ENCODE measurements at places on chromosomes 12 and 14.

DNA sequence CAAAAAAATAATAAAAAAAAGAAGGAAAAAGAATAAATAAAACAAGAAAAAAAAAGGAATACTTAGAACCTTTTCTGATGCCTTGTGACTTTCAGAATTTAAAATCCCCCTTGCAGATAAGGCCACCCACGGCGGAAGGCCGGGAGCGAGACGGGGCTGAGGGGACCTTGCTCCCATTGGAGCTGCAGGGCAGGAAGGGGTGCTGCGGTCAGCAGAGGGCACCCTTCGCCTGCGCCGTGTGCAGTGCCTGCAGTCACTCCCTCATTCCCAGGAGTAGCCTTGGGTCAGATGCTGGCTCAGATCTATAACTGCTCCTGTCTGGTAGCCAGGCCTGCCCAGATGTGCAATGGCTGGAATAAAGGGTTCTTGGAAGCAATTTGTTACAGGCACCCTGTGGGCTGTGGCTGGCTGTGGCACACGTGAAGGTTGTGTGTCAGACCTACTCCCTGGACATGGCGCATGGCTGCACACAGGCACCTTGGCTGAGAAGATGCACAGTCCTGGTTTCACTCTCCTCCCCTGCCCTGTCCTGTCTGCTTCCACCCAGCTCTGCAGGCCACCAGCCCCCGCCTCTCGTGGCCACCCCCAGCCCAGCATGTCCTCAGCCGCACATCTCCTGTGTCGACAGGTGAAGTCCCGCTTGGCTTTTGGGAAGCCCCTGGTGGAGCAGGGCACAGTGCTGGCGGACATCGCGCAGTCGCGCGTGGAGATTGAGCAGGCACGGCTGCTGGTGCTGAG, 13.4 kb upstream of the ALDH2 start:
- peak; percentile 58 for DNase-seq

DNA sequence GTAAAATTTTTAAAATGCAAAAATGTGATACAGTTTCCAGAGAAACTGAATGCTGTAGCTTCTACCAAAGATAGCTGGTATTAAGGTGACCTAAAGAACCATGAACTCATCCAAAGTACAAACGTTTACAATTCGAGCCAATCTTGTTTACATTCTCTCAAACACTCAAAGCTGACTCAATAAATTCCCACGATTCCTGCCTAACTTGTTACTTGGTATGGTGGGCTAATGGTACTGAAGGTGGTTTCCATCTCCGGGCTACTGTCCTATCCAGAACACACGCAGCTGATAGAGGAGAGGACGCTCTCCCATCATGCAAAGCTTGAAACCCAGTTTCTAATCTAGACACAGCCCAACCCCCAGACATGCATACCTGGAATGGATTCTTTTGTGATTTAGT, 31.5 kb downstream of the RAD9B start:
- DNase-seq, result no peak

- DNase-seq, result no peak
Observed at GRCh38 chr12:27305673-27306456, 26.8 kb upstream of the BMAL2 start.

GRCh38 chr14:31124197-31124596, 83.4 kb downstream of the HECTD1 start:
- DNase-seq, result no peak

GRCh38 chr12:66242311-66242710, 53.3 kb downstream of the IRAK3 start:
- DNase-seq, result no peak

DNA sequence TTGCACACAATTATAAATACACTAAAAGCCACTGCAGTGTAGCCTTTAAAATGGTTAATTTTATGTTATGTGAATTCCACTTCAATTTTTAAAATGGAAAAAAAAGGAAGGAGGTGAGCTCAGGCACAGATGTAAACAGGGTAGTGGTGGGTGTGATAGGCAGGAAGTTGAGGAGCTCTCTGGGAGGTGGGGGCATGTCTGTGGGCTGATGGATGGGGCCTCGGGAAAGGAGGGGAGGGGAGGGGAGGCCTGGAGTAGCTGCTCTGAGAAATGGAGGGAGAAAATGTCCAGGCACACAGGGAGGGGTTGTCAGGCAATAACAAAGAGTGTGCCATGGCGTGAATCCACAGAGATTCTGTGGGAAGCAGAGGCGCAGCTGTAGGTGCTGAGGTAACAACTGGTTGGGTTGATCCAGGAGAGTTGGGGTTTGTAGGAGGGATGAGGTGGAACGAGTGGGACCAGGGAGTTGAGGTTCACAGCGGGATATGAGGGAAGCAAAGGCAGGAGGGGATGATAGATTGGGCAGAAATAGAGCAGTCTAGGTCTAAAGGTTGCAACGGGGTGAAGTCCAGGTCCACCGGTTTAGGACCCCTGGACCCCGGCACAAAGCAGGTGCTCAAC, 57.2 kb downstream of the LTBP2 start:
- no peak for DNase-seq

DNA sequence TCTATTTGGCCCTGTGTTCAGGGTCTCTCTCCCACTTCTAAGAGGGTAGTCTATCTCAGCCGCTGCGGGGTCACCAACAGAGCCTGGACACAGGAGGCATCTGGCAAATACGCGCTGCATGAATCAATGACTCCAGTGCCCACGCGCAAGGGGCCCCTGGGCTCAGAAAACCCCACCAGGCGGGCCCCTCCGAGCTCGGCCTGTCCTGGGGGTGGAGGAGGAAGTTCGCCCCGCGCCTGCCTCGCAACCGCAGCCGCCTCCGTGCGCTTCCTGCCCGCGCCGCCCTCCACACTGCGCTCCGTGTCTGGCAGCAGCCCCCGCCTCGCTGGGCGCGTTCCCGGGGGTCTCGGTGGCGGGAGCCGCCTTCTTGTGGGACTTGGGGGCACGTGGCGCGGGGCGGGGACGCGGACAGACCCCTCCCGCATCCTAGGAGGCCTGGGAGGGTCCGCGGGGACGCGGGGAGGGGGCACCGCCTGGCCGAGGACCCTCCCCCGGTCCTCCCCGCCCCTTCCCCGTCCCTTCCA, 811 bp upstream of the FBRSL1 start:
- DNase-seq, result peak; percentile 68

DNA sequence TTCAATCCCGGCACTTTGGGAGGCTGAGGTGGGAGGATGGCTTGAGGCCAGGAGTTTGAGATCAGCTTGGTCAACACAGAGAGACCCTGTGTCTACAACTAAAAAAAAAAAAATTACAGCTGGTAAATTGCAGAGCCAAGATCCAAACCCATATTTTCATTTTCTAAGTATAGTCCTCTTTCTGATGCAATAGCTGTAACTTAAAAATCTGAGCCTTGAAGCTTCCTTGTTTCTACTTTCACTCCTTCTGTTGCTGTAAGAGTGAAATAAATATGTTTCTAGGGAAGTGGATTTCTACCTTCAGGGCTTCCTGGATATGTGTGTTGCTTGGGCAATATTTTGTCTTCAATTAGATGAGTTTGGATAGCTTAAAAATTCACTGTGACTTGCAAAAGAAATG, 42.0 kb upstream of the PRICKLE1 start:
- no peak for DNase-seq

DNA sequence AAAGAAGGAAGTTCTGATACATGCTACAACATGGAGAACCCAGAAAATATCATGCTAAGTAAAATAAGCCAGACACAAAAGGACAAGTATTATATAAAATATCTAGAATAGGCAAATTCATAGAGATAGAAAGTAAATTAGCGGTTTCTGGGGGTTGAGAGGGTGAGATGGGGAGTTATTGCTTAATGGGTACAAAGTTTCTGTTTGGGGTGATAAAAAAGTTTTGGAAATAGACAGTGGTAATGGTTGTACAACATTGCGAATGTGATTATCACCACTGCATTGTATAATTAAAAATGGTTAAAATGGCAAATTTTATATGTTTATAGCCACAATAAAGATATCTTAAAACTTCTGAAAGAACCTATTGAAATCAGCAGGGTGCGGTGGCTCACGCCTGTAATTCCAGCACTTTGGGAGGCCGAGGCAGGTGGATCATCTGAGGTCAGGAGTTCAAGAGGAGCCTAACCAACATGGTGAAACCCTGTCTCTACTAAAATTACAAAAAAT, 15.0 kb downstream of the ZBTB25 start:
- no peak for DNase-seq

GRCh38 chr12:87201598-87201997, 827.6 kb downstream of the C12orf50 start:
- DNase-seq, result no peak

DNA sequence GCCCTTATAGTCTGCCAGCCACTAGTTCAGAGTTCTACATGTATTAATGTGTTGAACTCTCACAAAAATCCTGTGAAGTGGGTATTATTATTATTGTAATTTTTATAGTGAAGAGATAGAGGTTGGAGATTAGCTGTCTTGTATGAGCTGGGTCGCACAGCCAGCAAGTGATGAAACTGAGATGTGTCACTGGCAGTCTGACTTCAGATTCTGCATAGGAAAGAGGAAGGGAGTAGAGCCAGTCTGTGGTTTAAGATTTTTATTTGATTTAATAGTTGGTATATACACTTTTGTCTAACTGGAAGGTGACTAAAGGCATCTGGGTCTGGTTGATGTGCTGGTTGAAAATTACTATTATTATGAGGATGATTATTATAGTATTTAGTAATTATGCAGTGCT, 5.8 kb upstream of the FRS2 start:
- DNase-seq, result no peak

GRCh38 chr12:19369691-19370148, 69.6 kb upstream of the AEBP2 start:
- peak; percentile 75 for DNase-seq

GRCh38 chr12:111431772-111432171, 26.0 kb downstream of the SH2B3 start:
- DNase-seq, result no peak

DNA sequence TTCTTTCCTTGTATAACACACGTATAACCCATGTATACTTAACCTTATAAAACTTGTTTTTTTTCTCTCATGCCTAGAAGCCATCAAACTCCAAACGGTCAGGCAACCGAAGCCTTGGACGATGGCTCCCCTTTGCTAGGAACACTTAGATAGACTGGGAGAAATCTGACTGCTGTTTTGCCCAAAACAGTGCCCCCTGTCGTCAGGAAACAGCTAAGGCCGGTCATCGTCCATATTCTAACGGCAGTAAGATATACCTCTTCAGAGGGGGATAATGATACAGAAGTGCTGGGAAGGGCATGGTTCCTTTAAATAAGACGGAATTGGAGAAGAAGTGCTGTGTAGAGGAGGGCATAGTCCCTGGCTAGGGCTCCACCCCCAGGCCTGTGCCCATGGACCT, 130.5 kb downstream of the SLC41A2 start:
- DNase-seq, result no peak

- DNase-seq, result no peak
Observed at GRCh38 chr12:86435053-86435452, 178.9 kb upstream of the MGAT4C start.

DNA sequence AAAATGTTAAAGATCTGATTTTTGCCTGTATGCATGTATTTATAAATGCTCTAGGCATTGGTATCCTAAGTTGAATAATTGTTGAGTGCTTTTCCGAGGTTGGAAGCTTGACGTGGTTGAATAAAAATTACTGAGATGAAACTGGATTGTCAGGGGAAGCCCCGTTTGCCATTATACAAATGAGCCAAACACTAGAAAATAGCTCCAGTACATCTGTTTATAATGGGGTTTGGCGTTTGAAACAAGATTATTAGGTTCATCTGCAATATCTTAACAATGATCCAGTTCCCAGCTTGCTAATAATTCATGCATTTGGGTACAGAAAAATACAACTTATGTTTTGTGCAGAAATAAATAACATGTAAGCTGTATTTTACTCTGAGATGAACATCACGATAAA, 789.6 kb downstream of the GALC start:
- DNase-seq, result no peak

- DNase-seq, result no peak
Observed at GRCh38 chr14:92010644-92011043, 29.2 kb downstream of the TRIP11 start.

DNA sequence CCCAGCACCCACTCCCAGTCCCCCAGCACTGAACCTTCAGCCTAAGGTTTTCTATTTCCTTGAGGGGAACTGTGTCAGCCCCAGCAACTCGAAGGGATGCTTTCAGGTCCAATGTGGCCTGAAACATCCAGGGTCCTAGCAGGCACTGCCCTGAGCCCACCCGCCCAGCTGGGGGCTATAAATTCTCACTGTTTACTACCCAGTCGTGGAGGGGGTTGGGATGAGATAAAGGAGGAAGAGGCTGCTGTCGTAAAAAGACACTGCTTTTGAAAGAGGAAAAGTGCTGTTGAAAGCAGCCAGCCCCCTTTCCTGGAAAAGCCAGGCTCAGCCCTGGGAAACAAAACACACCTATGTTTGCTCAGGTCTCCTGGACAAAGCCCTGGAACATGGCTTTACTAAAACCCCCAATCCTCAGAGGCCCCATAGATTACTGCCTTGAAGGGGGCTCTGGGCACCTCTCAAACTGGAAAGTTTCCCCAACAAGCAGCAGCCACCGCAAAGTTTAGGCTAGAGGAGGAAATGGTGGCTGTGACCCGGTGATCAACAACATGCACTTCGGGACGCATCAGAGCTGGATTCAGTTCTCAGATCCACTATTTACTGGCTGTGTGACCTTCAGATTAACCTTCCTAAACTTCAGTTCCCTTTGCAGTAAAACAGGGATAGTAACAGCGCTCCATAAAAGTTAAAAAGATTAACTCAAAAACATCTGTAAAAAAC, 51.0 kb downstream of the ACTN1 start:
- DNase-seq, result no peak

DNA sequence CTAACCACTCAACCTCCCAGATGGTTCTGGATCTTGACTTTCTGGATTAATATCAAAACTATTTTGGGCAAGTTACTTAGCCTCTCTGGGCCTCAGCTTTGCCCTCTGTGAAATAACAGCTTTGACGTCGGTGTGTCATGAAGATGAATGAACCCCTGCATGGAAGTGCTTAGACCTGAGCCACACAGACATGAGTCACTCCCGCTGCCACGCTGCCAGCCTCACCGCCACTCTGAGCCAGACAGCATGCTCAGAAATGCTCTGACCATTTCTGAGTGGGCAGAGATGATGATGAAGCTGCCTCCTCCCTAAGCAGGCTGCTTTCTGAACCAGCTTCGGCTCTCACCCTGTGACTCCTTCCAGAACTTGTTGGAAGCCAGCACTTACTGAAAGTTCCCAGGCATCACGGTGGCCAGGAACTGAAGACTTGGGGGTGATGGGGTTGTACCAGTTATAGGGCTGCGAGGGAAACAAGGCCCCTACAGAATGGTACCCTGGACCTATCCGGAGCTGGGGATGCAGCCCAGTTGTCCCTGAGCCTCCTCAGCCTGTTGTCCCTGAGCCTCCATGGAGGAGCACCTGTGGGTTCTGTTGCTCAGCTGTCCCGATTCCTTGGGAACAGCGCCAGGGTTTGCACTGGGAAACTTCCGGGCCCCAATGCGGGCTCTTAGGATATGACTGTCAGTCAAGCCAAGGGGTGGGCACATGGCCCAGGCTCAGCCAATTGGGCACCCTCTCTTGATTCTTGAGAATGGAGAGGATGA, 2.0 kb upstream of the CCDC197 start:
- DNase-seq, result peak; percentile 49

GRCh38 chr14:77638771-77639171, 22.3 kb upstream of the SPTLC2 start:
- DNase-seq, result no peak

- DNase-seq, result no peak
Observed at GRCh38 chr12:96350982-96351381, 49.3 kb downstream of the CDK17 start.

Measured in femur (tissue), 1 donor.